H54 (cell line): ENCODE measurements at places on chromosomes 5 and 9.

DNA sequence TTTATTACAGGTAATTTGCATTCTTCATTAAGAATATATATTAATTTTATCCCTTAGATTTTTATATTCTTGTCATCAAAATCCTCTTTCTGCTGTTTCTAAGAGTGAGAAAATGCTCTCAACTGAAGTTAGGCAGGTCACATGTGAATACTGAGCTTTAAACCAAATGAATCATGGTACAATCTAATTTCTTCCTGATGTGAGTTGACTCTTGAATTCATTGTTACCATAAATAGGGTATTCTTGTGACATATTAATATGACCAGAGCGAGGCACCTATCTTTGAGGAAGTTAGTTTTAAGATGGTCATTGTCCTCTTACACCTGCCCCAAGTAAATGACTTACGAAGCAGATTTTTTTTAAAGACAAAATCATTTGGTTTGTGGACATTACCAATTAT lies 17.4 kb downstream of the C9orf85 start:
- no peak for DNase-seq

- DNase-seq = no peak
Observed at GRCh38 chr5:160105686-160106360, 13.4 kb downstream of the PWWP2A start.

DNA sequence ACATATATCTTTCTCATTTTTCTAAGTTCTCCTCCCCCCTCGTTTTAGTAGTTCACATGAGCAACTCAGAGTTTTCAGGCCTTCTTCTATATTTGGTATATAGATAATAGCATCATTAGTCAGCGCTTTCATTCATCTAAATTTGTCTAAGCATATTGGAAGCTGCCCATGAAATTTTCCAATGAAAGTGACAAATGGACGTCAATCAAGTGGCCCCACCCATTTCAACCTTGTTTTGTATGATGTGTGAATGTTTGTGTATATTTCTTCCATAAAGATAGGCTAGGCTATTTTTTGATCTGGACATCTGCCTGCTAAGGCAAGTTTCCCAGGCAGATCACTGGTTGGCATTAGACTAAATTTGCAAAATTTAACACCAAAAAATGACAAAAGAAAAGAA lies 104.0 kb upstream of the SSBP2 start:
- DNase-seq = no peak

GRCh38 chr5:36457511-36458270 lies 148.7 kb upstream of the SLC1A3 start:
- DNase-seq = no peak

- DNase-seq = no peak
Observed at GRCh38 chr5:16656561-16657191, 39.9 kb upstream of the RETREG1 start.

DNA sequence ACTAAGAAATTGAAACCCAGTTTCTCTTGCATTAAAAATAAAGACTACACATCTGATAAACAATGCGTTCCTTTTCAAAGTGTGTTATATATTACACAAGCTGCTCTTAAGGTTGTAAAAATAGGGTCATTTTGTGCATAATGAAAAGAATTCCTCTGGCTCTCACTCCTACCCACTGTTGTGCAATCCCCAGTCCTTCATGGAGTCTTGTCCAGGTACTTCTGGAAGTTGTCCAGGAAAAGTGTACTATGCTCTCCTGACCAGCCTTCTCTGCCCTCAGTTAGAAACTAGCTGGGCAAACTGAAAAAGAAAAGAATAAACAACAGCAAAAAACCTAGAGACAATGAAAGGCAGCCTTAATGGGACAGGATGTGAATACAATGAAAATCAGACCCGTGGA lies 345.5 kb upstream of the PAPPA start:
- no peak for DNase-seq

GRCh38 chr9:4259489-4259888 lies 40.4 kb downstream of the GLIS3 start:
- DNase-seq = no peak

GRCh38 chr9:34426347-34427074 lies 31.9 kb downstream of the FAM219A start:
- DNase-seq = no peak

DNA sequence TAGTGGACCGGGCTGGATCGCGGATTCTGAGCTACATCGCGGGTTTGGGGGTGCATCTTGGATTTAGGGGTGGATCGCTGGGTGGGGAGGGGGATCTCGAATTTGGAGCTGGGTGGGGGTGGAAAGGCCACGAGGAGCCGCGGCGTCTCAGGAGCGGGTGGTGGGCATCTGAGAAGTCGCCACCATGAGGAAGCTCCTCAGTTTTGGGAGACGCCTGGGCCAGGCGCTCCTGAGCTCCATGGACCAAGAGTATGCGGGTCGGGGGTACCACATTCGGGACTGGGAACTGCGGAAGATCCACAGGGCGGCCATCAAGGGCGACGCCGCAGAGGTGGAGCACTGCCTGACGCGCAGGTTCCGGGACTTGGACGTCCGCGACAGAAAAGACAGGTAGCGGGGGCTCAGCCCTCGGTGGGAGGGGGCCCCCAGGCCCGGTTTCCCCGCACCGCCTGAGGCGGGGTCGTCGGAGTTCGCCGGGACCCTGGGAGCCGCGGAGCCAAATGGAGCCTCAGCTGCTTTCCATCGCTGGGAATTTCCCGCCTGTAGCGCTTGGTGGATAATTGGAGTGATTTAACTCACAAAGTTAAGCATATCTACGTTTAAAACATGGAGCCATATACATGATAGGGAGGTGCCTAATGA lies 376 bp downstream of the ANKRD18B start:
- no peak for DNase-seq

- no peak for DNase-seq
Observed at GRCh38 chr9:79292731-79293280, 279.0 kb upstream of the TLE4 start.

DNA sequence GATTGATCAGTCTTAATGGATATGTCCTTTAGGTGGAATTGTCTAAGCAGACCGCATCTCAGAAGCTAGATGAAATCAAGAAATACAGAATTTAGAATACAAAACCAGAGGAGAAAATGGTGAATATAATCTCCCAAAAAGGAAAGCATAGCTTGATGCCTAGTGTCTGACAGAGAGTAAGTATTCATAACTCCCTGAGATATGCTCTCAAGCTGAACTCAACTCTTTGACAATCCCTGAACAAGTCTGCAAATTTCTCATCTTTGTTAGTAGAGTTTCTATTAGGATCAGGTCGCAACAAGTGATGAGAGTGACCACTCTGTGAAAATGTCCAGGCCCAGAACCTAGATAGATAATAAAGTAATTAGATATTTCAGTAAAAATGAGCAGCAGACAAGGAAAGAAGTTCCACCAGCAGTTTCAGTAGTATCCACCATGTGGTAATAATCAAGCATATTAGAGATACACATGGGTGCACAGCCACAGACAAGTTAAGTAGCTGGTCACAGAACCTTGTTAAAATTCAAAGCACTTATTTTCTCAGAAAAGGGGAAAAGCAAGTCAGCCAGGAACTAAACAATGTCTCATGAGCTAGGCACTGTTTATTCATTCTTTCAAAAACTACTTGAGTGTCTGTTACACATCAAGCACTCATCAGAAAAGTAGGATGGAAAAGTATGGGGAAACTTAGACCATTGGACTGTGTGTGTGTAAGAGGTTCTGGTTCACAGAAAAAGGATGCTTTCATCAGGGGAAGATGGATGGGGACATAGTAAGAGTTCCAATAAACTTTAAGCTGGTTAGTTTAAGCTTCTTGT lies 481.5 kb upstream of the TUSC1 start:
- no peak for DNase-seq

DNA sequence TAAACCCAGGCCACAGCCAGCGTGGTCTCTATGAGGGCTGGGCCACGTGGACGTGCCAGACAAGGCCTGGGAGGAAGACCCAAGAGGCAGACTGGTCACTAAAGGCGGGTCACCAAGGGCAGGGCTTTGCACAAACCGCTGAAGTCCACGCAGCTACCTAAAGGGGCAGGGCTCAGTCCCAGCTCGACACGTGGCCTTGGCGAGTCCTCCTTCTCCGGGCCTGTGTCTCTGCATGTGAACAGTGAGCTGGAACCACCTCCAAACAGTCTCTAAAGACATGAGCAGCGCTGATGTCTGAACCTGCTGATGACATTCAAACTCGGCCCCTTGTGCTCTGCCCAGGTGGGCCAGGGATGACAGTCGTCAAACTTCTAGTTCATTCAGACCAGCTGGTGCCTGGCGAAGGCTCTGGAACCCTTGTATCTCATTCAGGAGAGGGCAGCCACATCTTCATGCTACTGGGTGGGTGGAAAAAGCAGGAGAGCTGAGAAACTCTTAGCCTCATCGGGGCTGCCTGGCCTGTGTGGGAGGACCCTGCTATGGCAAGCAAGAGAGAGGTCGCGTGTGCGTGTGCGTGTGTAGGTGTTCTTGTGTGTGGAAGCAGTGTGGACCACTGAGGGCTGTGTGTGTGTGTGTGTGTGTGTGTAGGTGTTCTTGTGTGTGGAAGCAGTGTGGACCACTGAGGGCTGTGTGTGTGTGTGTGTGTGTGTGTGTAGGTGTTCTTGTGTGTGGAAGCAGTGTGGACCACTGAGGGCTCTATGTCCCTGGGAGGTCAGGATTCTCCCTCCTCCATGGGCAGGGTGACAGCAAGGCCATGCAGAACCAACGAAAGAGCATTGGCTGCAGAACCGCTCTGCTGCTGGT lies 14.1 kb upstream of the SLC25A51 start:
- DNase-seq = no peak

- DNase-seq = no peak
Observed at GRCh38 chr9:87285183-87285850, 212.3 kb upstream of the DAPK1 start.

- no peak for DNase-seq
Observed at GRCh38 chr5:137815202-137815990, 52.3 kb upstream of the MYOT start.

DNA sequence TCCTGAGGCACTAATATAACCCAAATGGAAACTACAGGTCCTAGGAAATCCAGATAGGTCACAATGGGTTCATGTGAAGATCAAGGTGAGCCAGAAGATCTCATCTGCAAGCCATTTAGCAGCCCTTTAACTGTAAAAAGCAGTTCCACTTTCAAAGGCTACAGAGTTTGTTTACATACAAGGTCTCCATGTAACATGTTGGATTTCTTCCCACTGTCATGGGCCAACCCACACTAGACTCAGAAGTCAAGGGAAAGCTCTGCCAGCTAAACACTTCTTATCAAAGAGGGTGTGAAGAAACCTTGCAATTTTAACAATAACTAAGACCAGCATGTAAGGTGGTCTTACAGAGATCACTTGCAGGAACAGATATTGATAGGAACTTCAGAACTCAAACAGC lies 3.8 kb upstream of the CTNNAL1 start:
- no peak for DNase-seq

- DNase-seq = no peak
Observed at GRCh38 chr9:134463280-134463679, 137.0 kb downstream of the RXRA start.

GRCh38 chr9:91038483-91039124 lies 237.0 kb downstream of the SYK start:
- DNase-seq = no peak

DNA sequence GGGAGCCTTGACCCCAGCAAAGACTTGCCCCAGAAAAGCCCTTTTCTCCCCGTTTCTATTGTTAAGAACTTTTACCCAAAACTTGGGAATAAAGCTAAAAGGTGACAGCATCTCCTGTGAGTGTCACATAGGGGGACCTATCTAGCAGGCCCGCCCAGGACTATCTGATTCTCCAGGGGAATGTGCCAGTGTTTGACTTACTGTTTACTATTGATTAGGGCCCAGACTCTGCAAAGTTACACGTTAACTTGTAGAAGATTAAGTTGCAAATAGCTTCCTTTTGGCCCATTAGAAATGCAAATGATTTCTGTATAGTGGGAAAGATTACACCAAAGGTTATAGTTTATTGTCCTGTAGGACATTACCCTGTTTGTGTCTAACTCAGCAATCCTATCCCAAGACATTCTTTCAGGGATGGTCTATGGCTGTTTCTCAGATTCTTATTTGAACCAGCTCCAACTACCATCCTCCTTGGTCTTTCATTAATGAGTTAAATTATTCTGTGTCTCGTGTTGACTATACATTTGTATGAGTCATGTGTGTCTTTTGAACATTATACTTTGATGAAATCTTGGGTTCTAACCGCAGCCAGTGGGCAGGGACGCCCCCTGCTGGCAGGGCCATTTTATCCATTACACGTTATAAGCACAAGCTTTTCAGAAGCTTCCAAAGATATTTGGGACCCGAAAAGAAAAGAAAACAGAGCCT lies 60.7 kb downstream of the HRH2 start:
- peak; percentile 23 for DNase-seq

GRCh38 chr5:8905021-8905420 lies 640.9 kb downstream of the SEMA5A start:
- DNase-seq = no peak

DNA sequence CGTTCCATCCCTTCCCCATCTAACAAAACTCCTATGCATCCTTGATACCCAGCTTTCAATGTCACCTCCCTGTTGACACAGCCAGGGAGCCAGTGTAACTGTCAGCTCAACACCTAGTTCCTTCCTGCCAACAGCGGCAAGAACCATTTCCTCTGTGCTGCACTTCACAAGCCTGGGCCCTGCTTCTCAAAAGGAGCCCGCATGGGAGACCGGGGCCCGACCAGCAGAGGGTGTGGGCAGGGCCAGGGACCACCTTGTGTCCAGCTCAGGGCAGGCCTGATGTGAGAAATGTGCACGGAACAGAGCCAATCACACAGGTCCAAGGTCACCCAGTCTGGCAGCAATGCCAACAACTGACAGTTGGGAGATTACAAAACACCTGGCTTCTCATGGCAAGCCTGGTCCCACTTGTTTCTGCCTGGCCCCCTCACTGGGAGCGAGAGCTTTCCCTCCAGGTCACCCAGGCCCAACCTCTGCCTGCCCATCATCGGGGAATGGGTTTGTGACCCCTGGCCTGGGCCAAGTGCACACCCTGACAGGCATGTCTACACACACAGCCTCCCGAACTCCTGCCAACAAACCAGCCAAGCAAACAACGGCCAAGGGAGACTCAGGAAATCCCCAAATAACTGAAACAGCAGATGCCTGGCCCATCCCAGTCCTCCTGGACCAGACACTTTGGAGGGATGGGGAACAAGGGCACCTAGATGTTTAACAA lies 3.1 kb downstream of the RNF44 start:
- DNase-seq = no peak

DNA sequence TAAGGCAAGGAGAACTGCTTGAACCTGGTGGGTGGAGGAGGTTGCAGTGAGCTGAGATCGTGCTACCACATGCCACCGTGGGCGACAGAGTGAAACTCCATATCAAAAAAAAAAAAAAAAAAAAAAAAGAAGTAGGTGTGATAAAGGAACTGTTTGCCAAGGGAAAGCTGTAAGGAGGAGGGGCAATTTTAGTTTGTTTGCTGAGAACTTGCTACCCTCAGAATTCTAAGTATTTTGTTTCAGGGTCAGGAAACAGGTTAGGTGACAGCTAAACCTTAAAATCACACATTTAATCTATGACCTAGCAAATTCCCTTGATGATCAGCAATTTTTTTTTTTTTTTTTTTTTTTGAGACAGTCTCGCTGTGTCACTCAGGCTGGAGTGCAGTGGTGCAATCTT lies 7.2 kb upstream of the ARRDC3 start:
- DNase-seq = no peak

DNA sequence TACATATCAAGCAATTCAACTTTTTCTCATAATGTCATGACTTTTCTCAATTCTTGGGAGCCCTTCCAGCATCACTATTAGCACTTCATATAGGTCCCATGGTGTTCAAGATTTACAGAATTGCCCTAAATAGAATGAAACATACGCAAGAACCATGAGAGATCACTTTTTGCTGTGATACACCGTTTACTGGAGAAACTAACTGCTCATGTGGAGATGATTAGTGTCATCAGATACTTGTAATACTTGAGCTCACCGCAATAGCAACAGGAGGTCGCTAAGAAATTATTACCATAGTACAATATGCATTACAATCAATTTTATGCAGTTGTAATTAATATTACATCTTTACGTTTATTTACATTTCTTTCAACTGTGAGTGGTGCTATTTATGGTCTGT lies 4.8 kb upstream of the PCSK5 start:
- DNase-seq = no peak
